ENCODE measurements at places on chromosomes 3 and 15. TPM values are rescaled to one million over a fixed set of nuclear protein-coding genes. Genes with fewer than 3 reads are reported as not detected.

GRCh38 chr3:16349986-16350596 lies 85.1 kb downstream of the OXNAD1 start:
- no peak for DNase-seq

- no peak for DNase-seq
Measured at GRCh38 chr3:43960448-43960840, 269.7 kb downstream of the ABHD5 start.

GRCh38 chr3:107184375-107184774 lies 192.9 kb upstream of the CCDC54 start:
- no peak for DNase-seq

DNA sequence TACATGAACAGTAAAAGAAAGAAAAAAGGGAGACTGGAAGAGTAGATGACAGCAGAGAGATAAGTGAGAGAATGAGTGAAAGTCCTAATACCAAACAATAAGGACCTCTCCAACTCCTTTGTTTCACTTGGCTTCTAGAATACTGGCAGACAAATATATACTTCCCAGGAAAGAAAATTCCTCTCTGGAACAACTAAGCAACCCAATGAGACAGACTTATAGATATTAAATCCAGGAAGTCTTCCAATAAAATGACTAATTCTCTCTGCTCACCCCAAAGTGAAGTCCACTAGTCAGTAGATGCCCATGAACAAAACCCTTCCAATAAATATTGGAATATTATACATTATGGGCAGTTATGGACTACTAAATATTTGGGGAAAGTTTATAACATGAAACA lies 114.2 kb downstream of the NEDD4 start:
- DNase-seq = no peak

DNA sequence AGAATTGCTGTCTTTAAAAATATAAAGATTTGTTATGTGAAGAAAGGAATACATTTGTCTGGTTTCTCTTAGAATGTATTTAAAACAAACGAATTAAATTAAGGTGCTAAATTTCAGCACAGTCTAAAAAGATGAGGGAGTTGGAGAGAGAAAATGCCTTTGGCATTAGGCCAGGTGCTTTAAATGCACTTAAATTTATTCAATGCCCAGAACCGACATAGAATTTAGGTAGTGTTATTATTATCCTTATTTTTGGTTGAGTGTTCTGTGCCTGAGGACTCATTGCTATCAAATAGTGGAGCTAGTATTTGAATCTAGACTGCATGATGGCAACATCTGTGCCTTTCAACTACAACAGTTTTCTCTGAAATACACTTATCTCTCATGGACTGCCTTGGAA lies 287.5 kb downstream of the RBMS3 start:
- DNase-seq = no peak

DNA sequence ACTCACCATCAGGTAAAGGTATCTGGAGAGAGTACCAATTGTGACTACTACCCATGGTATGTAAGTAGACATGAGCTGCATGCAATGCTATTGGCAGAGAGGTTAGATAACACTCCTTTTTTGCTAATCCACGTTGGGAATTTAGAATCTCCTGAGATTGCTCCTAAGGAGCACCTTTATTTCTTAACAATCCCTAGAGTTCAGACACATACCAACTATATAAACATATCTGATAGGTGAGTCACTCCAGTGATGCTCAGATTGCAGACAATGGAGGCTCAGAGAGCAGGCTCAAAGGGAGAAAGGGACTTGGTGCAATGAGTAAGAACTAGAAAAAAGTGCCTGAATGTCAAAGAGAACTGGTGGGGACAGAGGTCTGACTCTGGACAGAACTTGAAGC lies 47.0 kb upstream of the LRRFIP2 start:
- no peak for DNase-seq

- DNase-seq = no peak
Measured at GRCh38 chr3:63966871-63967270, 54.7 kb upstream of the SCAANT1 start.

DNA sequence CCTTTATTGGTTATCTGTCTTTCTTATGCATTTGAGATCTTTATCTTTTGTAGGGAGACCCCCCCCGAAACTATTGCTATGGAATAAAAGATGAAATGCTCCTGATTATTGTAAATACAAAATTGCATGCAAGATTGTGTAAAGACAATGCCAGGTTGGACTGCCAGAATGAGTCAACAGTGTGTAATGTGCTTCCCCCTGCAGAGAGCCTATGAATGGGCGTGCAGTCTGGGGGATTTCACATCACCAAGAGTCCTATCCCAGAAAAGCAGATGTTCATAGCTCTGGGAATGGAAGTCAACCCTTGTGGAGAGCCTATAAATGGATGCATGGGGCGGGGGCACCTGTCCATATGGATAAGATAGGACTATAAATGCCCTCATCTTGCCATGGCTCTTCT lies 584.3 kb downstream of the NSUN3 start:
- DNase-seq = no peak

- no peak for DNase-seq
Measured at GRCh38 chr3:51102396-51102795, 282.7 kb upstream of the MANF start.

The TPRG1 gene
- 2.9 TPM for total RNA-seq

The SLC51B gene
- not detected for total RNA-seq

The ZPLD1 gene
- not detected for total RNA-seq

The SLC12A1 gene
- total RNA-seq = not detected
